Mucosa of gallbladder (tissue), 1 donor: ENCODE measurements at places on chromosomes 6 and 20. TPM values are rescaled to one million over a fixed set of nuclear protein-coding genes. Genes with fewer than 3 reads are reported as not detected.

LIN28B gene
- 0.14 TPM for total RNA-seq

FAM8A1 gene
- total RNA-seq, result 34.3 TPM

C20orf144 gene
- total RNA-seq, result 0.09 TPM

TCF15 gene
- total RNA-seq, result 0.37 TPM

RBM24 gene
- total RNA-seq, result 4.2 TPM

GRCh38 chr6:63881791-63882190 is 246.2 kb downstream of the PHF3 start:
- no peak for DNase-seq

- no peak for DNase-seq
Observed at GRCh38 chr6:144882425-144882824, 597.3 kb downstream of the UTRN start.

GRCh38 chr6:21740376-21741124 is 147.0 kb downstream of the SOX4 start:
- DNase-seq, result no peak

GRCh38 chr20:47761482-47762047 is 23.7 kb downstream of the SULF2 start:
- no peak for DNase-seq

GRCh38 chr6:108609276-108609769 is 48.6 kb downstream of the FOXO3 start:
- DNase-seq, result no peak

GRCh38 chr20:60877071-60877857 is 374.8 kb upstream of the CDH4 start:
- DNase-seq, result no peak

GRCh38 chr6:169800116-169800667 is 48.8 kb downstream of the ERMARD start:
- DNase-seq, result no peak
